ENCODE measurements at places on chromosomes 1 and 21.

- no peak for DNase-seq
Measured at GRCh38 chr1:212690816-212691403, 8.7 kb downstream of the BATF3 start.

DNA sequence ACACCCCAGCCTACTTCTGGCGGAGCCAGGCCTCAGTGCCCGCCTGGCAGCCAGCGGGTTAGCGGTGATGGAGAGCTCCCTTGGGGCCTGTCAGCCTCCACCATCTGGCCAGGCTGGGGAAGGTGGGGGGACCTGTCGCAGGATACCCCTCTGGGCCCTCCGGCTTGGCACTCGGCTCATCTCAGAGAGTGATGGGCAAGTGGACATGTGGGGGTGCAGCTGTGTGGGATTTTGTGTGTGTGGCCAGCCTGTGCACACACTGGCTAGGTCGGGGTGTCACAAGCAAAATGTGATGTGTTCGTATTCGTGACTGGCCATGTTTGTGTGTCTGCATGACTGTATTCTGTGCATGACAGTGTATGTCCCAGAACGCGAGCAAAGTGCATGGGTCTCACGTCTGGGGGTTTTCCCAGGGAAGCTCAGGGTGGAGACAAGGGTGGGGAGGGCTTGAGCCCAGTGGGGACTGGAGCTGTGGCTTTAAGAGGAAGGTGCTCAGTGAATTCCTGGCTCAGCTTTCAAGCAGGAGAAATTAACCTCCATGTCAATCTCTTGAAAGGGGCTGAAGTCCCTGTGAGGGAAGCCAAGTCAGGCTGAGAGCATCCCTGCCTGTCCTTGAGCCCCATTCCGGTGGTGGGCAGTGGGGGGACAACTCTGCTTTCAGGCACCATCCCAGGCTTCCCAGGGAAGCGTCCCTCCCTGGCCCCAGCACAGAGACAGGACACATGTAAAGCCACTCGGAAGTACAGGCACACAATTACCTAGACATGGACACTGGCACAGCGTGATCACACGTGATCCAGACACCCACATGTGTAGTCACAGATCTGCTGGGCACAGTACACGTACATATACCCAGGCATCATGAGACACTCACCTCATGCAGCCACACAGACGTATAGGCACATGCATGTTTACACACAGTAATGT is 21.1 kb upstream of the ADGRB2 start:
- no peak for DNase-seq

DNA sequence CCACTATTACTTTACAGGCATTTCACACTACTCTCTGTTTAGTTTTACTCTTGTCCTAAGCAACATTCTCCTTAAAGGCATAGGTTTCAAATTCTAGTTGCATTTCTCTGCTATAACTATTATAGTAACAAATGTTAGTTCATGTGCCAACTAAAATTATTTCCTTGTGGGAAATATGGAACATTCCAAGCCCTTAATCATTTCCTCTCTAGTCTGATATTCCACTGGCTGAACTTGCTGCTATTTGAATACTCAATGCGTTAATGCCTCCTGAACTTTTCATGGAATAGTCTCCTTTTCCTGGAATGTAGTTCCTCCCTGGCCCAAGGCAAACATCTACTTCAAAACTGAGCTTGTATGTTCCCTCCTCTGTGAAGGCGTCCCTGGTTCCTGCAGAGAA is 19.3 kb upstream of the TBX19 start:
- peak; percentile 62 for DNase-seq

DNA sequence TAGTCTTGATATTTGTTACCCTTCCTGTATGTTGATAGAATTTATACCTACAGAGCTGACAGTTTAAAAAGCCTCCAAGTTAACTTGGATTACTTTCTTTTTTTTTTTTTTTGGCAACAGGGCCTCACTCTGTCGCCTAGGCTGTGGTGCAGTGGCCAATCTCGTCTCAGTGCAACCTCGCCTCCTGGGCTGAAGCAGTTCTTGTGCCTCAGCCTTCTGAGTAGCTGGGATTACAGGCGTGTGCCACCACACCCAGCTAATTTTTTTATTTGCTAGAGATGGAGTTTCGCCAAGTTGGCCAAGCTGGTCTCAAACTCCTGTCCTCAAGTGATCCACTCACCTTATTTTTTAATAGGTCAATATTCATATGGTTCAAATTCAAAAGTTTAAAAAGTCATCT is 32.7 kb downstream of the WDTC1 start:
- no peak for DNase-seq

- DNase-seq: no peak
Measured at GRCh38 chr1:45448357-45448756, 42.6 kb downstream of the TESK2 start.

GRCh38 chr1:44592208-44593145 is 81.8 kb downstream of the TMEM53 start:
- no peak for DNase-seq

Measured in HFFc6 (cell line).